ENCODE measurements at places on chromosomes 6 and 20. TPM values are rescaled to one million over a fixed set of nuclear protein-coding genes. Genes with fewer than 3 reads are reported as not detected.

The BPIFA1 gene
- polyA plus RNA-seq: not detected

The KIFC1 gene
- 36.7 TPM for polyA plus RNA-seq

The PXDC1 gene
- polyA plus RNA-seq: 29.0 TPM

The PPP1R14C gene
- 0.81 TPM for polyA plus RNA-seq

The MAD2L1BP gene
- polyA plus RNA-seq: 18.5 TPM

The NKAIN2 gene
- 21.1 TPM for polyA plus RNA-seq

The EBF4 gene
- polyA plus RNA-seq: 44.5 TPM

The TRIM31 gene
- not detected for polyA plus RNA-seq
